NCI-H1092 (cell line): ENCODE measurements at places on chromosomes 7 and 10.
A peak's percentile ranks its signal among the peaks of the same experiment; 100 is the strongest.

DNA sequence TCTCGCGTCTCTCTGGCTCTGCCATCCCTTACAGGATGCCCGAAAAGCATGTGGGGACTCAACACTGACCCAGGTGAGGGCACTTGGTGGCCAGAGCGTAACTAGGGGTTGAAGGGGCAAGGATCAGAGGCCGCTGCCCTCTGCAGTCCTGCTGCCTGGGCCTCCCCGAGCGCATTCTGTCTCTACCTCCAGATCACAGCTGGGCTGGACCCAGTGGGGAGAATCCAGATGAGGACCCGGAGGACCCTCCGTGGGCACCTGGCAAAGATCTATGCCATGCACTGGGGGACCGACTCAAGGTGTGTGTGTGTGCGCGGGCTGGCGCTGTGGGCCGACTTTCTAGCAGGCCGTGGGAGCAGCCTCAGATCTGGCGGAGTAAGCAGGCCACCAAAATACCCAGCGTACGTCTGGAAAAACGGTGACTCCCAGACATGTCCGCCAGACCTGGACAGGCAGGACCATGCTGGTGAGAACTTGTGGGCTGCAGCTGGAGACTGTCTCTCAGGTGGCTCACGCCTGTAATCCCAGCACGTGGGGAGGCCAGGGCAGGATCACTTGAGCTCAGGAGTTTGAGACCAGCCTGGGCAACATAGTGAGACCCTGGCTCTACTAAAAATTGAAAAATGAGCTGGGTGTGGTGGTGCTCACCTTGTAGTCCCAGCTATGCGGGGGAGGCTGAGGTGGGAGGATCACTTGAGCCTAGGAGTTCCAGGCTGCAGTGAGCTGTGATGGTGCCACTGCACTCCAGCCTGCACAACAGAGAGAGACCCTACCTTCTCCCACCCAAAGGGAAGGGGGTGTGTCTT is 3.2 kb downstream of the GNB2 start:
- no peak for DNase-seq

DNA sequence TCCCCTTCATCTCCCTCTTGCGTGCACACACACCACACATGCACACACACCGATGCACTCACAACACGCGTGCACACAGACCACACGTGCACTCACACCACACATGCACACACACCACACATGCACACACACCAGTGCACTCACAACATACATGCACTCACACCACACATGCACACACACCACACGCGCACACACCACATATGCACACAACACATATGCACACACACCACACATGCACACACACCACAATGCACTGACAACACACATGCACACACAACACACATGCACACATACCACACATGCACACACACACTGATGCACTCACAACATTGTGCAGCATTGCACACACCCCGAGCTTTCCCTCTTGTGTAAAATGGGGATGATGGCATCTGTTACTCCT is 68.1 kb downstream of the TRRAP start:
- DNase-seq = no peak

DNA sequence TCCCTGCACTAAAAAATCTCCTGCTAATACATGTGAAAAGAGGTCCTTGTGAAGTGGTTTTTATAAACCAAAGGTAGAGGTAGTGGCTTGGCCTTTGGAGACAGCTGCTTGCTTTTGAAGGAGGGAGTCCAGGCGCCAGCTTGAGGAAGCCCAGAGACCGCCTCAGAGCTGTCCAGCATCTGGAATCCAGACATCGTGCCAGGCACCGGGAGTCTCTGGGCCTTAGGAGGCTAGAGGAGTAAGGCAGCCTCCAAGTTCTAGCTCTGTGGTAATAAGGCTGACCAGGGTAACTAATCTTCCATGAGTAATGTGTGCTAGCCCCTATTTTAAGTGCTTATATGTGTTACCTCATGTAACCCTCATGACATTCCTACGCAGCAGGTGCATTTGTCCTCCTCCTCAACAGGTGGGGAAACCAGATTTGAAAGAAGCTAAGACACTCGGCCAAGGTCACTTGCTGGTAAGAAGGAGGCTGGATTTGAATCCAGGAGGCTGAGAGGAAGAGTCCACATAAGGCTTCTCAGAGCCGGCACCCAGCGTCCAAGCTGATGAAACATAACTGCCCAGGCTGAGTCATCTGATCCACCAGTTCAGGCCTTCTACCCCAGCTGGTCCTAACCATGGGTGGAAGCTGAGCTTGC is 26.1 kb downstream of the PRLHR start:
- DNase-seq = no peak

GRCh38 chr10:52900593-52900992 is 128.0 kb upstream of the MBL2 start:
- DNase-seq = no peak

GRCh38 chr7:21149809-21150208 is 278.1 kb upstream of the SP4 start:
- peak; percentile 92 for DNase-seq

- DNase-seq = no peak
Measured at GRCh38 chr10:53230651-53231050, 458.1 kb upstream of the MBL2 start.

DNA sequence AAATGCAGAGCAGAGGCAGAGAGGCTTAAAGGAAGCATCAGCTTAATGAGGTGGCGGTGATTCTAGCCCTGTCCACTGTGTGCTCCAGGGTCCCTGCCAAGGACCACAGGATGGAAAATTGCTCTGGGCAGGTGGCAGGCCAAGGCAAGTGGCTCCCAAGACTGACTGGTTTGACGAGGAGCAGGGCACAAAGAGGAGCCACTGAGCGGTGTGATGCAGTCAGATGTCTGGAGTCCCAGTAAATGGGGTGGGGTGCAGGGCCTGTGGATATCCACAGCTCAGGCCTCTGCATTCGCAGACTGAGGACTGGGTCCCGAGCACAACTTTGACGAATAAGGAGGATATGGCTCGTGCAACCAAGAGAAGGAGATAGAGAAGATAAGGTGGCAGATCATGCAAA is 385.6 kb downstream of the PLXNA4 start:
- DNase-seq = no peak

- DNase-seq = no peak
Measured at GRCh38 chr10:69612760-69613159, 17.3 kb upstream of the FAM241B start.
